B cell (primary cell): ENCODE measurements at places on chromosomes 13 and 19. TPM values are rescaled to one million over a fixed set of nuclear protein-coding genes. Genes with fewer than 3 reads are reported as not detected.

DNA sequence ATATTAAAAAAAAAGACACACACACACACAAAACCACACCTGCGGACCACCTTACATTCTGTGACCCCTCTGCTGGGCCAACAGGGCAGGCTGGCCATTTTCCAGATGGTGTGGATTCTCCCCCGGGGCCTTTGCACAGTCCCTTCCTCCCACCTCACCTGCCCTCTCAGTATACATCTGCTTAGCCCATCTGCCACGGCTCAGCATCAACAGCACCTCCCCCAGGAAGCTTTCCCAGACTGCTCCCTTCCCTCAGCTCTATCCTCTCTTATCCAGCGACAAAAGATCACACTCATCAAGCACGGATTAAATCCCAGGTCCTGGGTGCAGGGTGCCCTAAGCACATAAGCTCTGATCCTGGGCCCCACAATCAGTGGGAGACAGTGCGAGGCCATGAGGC lies 4.5 kb downstream of the ZNF787 start:
- no peak for DNase-seq

DNA sequence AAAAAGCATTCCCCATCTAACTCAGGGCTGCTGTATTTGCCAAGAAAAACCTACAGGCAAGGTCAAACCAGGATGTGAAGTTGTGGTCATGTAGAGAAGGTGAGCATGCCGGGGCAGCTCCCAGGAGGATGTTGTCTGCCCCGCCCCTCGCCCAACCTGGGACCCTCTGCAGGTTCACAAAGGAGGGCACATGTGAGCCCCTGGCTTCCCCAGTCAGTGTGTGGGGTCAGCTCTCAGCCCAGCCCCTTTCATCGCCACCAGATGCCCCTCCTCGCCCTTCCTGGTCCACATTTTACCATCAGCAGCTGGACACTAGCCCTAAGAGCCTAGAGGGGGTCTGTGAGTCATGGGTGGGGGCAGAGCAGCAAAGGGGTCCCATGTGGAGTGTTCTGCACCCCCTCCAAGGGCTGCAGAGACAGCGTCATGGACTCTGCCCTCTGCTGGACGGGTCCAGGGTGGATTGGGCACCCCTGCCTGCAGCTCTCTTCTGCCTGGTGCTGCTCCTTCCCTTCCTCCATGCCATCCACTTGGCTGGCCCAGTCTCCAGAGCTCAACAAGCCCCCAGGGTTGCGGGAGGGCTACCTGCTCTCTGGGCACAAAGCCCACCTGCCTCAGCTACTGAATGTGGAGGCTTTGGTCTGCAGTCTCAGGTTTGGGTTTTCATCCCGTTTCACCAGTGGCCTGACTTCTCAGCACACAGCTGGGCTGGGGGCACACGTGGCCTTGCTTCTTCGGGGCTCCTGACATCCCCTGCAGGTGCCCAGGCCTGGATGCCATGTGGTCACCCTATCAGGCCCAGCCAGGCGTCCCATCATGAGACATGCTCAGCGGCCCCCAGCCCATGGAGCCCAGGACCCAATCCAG lies 3.7 kb downstream of the PLEKHF1 start:
- no peak for DNase-seq

DNA sequence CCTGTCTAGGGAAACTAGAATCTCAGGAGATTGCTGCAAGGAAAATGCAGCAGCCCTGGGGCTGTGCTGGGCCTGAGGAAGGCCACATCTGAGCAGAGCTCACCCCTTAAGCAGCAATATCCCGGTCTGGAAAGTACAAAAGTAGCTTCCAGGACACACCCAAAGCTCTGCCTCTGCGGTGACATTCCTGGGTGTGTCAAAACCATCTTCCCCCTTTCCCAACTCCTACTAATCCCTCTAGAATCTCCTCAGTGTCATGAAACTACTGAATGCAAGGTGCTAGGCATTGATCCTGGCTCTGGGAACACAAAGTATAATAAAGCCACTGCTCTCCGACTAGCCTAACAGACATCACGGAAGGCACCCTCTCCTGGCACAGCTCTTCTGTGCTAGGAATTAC lies 5.0 kb downstream of the PBX4 start:
- DNase-seq, result no peak

GRCh38 chr13:39509616-39510315 lies 93.2 kb downstream of the LHFPL6 start:
- DNase-seq, result no peak

DNA sequence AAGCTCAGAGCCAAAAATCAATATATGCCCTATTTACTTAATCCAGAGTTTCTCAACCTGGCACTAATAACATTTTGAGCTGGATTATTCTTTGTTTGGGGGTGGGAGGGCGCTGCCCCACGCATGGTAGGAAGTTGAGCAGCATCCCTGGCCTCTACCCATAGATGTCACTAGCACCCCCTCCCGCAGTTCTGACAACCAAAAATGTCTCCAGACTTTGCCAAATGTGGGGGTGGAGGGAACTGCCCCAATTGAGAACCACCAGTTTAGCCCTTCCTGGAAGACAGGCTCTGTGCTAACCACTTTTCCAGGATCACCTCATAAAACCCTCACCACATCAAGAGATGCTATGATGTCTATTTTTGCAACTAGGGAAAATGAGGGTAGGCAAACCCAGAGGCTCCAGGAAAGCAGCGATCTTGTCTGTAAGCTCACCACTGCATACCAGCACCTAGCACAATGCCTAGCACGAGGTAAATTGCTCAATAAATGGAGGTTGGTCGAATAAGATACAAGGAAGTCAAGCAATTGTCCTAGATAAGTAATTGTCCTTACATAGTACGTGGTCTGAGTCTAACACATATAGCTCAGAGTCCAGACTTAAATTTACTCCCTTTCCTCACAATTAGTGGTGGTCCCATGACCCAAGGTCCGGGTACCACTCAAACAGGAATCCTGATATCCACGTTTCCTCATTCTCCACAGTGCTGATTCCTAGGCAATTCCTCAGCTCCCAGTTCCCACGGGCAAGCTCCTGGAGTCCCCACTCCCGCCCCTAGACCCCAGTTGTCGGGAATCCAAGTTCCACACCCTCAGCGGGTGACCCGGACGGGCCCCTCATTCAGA lies 892 bp downstream of the TRIR start:
- DNase-seq, result peak; percentile 69

DNA sequence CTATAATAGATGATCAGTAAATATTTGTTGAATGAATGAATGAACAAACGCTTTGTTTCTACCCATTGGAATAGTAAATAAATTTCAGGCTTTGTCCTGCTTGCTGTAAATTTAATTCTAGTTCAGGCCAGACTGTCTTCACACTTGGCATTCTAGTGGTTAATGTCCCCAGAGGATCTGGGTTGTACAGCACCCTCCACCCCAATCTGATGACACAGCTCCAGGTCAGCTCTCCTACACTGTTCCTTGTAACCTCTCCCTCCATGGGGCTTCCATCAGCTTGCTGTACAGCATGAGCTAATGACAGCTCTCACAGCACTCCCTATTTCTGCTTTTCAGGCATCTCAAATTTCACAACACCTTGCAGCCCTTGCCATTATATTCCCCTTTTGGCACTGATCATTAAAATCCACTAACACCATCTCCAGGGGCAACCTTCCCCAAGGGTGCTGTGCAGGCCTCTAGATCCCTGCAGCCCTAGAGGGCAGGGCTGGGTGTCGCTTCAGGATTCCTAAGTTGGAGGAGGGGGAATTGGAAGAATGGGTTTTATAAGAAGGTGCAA lies 12.7 kb upstream of the KL start:
- DNase-seq, result no peak

DNA sequence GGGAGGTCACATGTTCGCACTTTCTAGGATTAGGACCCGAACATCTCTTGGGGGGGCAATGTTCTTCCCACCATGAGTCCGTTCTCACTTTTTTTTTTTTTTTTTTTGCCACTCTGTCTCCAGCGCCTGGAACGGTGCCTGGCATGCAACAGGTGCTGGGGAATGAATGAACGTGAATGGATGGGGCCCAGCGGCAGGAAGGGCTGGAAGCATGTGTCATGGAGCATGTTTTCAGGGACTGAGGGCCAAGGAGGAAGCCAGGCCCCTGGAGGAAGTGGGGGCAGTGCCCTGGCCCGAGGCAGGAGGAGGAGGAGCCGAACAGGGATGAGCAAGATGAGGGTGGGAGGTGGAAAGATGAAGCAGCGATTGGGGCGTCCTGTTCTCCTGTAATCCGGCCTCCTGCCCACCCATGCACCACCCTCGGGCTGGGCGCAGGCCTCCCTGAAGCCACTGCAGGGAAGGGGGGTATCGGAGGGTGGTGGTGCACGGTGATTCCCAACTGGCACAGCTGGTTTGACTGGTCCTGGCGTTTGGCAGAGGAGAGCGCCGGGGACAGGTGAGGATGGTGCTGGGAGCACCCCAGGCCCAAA lies 8.8 kb upstream of the SULT2B1 start:
- DNase-seq, result no peak

- no peak for DNase-seq
Measured at GRCh38 chr19:52667972-52668371, 29.8 kb upstream of the ZNF83 start.

DNA sequence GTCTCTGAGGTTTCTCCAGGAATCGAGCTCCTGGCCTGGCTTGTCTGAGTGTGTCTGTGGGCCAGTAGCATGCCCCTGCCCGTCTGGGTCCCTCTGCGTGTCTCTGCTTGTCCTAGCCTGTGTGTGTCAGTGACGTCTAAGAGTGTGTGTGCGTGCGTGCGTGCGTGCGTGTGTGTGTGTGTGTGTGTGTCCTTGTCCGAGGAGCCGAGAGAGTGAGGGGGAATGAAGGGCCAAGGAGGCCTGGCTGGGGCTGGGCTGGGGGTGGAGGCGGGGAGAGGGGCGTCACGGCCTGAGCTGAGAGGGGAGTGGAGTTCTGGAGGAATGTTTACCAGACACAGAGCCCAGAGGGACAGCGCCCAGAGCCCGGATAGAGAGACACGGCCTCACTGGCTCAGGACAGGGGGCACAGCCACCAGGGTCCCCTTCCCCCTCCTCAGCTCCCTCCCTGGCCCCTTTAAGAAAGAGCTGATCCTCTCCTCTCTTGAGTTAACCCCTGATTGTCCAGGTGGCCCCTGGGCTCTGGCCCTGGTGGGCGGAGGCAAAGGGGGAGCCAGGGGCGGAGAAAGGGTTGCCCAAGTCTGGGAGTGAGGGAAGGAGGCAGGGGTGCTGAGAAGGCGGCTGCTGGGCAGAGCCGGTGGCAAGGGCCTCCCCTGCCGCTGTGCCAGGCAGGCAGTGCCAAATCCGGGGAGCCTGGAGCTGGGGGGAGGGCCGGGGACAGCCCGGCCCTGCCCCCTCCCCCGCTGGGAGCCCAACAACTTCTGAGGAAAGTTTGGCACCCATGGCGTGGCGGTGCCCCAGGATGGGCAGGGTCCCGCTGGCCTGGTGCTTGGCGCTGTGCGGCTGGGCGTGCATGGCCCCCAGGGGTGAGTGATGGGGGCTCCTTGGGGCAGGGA lies at the start of gene AXL:
AXL (plus strand) TSS at position 609 of the 893 bp plus-strand sequence; CDS start at position 779, 170 bp downstream.
- no peak for DNase-seq

- DNase-seq, result peak; percentile 93
Measured at GRCh38 chr19:38033658-38034491, 126.9 kb downstream of the SIPA1L3 start.

DNA sequence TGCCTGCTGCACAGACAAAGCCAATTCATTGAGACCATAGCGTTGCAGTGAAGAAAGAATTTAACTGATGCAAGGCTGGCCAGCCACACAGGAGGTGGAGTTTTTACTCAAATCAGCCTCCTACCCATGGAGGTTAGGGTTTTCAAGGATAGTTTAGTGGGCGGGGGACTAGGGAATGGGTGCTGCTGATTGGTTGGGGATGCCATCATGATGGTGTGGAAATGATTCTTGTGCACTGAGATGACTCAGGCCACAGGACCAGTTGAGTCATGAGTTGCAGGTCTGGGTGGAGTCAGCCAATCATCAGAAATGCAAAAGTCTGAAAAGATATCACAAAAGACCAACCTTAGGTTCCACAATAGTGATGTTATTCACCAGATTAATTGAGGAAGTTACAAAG lies 359.6 kb downstream of the FOXO1 start:
- no peak for DNase-seq

- no peak for DNase-seq
Measured at GRCh38 chr13:92967923-92968322, 258.7 kb upstream of the GPC6 start.

DNA sequence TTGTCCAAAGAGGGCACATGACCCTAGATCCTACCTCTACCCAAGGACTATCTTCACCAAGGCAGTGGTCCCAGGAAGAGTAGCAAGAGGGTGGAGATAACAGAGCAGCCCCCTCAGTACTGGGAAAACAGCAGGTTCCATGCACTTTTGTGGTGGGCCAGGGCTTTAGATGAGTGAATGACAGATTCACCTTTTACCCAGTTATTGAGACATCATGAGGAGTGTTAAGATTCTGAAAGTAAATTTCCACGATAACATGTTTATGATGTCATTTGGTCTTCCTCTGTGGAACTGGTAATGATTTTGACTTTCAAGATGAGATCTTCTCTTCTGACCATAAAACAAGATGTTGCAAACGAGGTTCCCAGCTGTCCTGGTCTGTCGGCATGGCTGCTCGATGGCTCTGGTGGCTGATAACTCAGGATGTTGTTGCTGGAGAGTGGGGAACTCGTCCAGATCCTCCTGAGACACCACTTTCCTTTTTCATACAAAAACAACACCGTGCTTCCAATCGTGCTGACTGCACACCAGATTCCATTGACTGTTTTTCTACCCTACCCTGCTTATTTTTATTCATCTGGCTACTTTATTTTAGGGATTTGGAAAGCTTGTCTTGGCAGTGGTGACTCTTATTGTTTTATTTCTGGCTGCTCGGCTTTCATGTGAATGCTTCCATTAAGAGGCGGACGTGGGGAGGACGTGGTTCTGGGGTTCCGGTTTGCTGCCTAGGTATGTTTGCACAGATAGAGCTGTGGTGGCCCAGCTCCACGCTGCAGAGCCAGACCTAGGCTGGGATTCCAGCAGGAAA lies 88.5 kb downstream of the LRCH1 start:
- DNase-seq, result no peak

DNA sequence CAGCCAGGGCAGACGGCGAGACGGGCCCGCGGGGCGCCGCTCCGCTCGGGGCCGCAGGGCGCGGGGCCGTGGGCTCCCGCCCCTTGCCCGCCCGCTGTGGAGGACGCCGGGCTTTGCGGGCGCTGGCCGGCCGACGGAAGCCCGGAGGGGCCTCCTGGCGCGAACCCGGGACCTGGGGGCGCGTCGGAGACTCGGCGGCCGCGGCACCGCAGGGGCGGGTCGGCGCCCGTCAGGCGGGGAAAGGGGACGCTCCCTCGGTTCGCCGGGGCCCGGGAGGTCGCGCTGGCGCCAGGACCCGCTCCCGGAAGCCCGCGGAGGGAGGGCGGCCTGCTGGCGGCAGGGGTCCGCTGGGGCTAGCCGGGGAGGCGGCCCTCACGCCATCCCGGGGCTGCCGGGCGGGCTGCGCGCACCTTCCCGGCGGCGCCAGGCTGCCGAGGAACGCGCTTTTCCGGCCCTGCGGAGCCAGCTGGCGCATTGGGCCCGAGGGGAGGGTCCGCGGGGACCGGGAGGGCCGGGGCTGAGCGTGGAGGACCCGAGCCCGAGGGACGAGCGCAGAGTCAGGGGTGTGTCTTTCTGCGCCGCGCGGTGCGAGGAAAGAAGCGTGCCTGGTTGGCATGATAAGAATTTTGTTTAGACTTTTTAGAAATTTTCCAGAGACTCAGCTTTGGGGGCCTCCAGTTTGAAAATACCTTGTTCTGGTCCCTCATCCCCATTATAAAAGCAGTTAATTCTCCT lies 511 bp downstream of the GARRE1 start:
- peak; percentile 72 for DNase-seq

Gene SIGLEC7
- total RNA-seq, result not detected in 2 replicates

Gene SLC1A6
- not detected in 2 replicates for total RNA-seq

Gene TSSK6
- 6.3 and 8.9 TPM in 2 replicates for total RNA-seq

Gene ZAR1L
- total RNA-seq, result not detected in 2 replicates

Gene NFIC
- total RNA-seq, result 23.6 and 24.3 TPM in 2 replicates

Gene FUT3
- not detected in 2 replicates for total RNA-seq

Gene CEACAM16
- total RNA-seq, result not detected in 2 replicates

Gene KLK4
- 0.52 and 1.00 TPM in 2 replicates for total RNA-seq
